ENCODE measurements at places on chromosomes 1 and 21.

DNA sequence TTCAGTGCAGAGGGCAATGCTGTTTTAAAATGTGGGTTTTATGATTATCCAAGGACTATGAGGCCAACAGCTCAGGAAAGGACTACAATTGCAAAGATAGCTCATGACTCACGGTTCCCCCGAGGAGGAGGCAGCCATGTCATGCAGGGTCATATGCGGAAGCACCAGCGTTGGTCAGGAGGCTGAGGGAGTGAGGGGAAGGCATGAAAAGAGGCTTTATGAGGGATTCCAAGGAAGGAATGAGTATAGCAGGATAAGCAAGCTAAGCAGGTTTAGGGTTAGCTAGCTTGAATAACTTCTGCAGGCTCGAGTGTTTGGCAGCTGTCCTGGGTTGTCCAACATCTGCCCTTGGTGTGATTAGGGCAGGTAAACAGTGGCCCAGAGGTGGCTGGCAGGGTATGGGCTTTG lies 495.1 kb downstream of the SETD4 start:
- DNase-seq, result no peak

GRCh38 chr1:230359992-230360668 lies 66.0 kb downstream of the PGBD5 start:
- DNase-seq, result no peak

- DNase-seq, result no peak
Observed at GRCh38 chr1:67627906-67628305, 57.1 kb upstream of the GADD45A start.

DNA sequence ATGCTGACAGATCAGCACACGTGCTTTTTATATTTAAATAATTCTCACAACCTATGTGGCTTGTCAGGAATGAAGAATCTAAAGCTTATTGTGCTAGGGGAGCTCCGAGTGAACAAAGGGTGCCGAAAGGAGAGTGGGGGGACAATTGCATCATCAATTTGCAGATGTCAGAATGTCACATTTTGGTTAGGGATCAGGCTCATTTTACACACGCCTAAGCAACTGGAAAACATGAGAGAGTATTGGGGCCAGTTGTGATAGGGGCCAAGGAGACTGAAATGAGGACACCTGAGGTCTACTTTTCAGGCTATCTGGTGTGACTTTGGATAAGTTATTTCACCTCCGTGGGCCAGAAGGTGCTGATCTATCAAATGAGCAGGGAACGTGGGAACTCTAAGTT lies 31.8 kb downstream of the RUNX1 start:
- DNase-seq, result no peak

DNA sequence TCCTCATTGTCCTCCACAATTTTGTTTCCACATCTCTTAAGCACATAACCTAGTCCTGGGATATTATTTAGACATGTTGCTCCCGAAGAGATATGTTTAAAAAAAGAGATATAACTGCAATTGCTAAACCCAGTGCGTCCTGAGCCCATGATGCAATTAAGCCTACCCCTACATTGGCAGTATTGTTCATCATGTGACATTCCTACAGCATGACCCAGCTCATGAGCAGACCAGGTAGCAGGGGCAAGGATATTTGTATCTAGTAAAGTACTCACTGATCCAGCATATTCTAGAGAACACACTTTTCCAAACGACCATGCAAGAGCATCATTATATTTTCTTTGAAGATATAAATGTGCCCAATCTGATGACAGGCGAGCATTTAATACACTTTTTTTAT lies 1.2 kb downstream of the ADAM30 start:
- DNase-seq, result no peak

DNA sequence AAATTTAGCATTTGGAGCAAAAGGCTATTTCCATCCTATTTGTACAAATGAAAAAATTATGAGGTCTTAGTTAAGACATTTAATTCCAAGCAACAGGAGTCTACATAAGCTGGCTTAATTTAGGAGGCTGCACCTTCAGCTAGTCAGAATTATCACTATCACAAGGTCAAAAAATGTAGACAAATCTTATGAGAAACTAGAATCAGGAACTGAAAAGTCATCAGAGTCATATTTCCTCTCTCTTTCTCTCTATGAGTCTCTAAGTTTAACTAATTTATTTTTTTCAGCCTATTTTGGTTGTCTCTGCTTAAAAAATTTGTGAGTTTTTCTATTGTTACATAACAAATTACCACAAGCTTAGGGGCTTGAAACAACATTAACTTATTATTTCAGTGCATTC lies 807.1 kb upstream of the PRMT6 start:
- no peak for DNase-seq

DNA sequence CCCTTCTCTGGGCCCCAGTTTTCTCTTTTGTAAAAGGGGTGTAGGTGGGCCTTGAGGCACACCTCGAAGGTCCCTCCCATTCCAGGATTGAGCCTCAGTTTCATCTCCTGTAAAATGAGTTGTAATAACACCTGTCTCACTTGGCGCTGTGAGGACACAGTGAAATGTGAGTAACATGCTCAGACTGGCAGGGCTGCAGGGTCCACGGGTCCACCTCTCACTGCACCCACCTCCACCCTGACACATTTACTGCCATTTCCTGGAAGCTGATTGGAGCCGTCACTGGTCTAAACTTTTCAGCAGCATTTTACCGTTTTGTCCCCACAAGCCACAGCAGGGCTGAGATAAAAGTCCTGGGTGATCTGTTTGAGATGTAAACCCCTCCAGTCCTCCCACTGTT lies 398.0 kb downstream of the PTPRU start:
- DNase-seq, result no peak

- no peak for DNase-seq
Observed at GRCh38 chr1:10862743-10863335, 66.4 kb upstream of the CASZ1 start.

DNA sequence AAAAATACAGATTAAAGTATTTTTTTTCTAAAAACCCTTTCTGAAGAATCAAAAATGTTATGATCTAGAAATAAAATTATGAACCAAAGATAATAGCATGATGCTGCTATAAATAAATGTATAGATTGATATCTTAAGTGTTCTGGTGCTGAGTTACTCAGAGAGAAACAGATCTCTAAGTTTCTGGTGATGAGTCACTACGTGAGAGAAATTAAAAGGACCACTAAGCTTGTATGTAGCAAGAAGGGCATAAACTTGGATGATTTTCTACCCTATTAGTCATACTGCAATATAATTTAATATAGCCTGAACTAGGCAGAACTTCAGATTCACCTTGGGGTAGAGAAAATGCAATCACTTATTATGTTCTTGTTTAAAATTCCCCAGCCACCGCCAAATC lies 514.8 kb downstream of the AMY1C start:
- no peak for DNase-seq

- DNase-seq, result no peak
Observed at GRCh38 chr1:60950224-60951063, 131.9 kb upstream of the NFIA start.

GRCh38 chr21:29299916-29300806 lies 1.4 kb downstream of the BACH1 start:
- peak; percentile 33 for DNase-seq

- no peak for DNase-seq
Observed at GRCh38 chr1:198696211-198696610, 57.4 kb downstream of the PTPRC start.

- no peak for DNase-seq
Observed at GRCh38 chr1:107436552-107437241, 295.9 kb downstream of the NTNG1 start.

- no peak for DNase-seq
Observed at GRCh38 chr1:84971957-84972356, 25.0 kb downstream of the MCOLN2 start.
